GM12878 (cell line): ENCODE measurements at places on chromosomes 12 and 14. TPM values are rescaled to one million over a fixed set of nuclear protein-coding genes. Genes with fewer than 3 reads are reported as not detected.
A peak's percentile ranks its signal among the peaks of the same experiment; 100 is the strongest.

- no peak for DNase-seq
These were observed 30.7 kb downstream of the DAD1 start for GRCh38 chr14:22558221-22558913.

DNA sequence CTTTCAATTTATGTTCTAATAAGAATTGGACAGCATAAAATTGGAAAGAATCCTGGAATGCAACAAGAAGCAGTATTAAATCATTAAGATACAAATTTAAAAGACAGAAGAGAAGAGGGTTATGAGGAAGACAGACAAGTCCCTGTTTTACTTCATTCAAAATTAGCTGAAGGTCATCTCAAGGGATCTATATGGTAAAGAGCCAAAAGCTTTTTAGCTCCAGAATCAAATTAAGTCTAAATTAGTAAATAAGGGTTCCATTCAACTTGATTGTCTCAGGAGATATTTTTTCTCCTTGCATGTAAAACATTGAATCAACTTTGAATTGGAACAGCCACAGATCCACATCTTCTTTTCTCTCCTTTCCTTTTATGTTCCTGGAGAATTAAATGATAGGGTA, 7.6 kb downstream of the CCDC196 start:
- DNase-seq = no peak

CCDC38 gene
- total RNA-seq = 0.08 TPM in 1 of 2 replicates, not detected in the other

ASB2 gene
- total RNA-seq = 40.0 and 40.4 TPM in 2 replicates

KLHL33 gene
- 0.08 TPM in 2 replicates for total RNA-seq

TOMM20L gene
- total RNA-seq = not detected in 2 replicates

DNA sequence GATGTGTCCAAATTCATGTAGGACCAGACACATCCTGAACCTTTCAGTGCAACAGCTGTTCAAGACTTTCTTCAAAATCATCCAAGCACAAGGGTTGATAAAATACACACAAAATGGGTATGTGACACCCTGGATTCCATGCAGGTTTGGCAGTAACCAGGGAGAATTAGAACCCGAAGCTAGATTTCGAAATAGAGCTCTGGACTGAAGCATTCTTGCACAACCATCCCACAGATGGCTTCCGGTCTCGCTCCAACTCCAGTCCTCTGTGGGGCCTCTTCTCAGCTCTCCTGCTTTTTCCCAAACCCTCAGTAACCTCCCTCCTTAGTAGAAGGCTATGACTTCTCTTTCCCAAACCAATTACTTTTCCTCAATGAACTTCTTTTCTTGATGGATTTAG, 171.3 kb downstream of the TTC7B start:
- no peak for DNase-seq

TBX3 gene
- 0.11 and 0.28 TPM in 2 replicates for total RNA-seq

DNA sequence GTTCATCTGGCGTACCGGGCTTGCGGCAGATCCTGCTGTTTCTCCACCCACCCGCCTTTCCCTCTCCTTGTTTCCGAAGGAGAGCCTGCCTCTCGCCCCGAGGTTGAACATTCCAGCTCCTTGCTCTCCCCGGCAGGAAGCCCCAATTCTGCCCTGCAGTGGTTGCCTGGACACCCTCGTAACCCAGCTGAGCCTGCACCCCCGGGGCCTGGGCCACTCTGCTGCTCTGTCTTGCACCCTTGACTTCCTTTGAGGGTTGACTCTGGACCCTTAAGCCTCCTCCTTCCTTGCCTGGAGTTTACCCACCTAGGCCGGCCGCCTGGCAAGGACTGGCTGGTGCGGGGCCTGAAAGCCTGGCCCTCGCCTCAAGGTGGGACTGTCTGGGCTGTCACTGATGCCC, 25.8 kb upstream of the NCOR2 start:
- no peak for DNase-seq

DNA sequence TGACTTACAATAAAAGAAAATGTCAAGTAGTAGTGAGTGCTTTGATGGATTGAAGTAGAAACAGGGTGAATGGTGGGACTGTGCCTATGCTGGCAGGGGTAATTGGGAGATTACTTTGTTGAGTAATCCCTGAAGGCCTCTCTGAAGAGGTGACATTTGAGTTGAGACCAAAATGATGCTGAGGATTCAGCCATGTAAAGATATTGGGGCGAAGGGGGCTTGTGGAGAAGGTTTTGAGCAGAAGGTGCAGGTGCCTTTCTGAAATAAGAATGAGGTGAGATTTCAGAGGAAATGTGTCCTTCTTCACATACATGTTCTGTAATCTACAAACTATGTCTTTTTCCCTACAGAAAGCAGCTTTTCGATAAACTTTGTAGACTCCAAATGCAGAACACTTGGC, 8.0 kb downstream of the GNG2 start:
- DNase-seq = no peak

DNA sequence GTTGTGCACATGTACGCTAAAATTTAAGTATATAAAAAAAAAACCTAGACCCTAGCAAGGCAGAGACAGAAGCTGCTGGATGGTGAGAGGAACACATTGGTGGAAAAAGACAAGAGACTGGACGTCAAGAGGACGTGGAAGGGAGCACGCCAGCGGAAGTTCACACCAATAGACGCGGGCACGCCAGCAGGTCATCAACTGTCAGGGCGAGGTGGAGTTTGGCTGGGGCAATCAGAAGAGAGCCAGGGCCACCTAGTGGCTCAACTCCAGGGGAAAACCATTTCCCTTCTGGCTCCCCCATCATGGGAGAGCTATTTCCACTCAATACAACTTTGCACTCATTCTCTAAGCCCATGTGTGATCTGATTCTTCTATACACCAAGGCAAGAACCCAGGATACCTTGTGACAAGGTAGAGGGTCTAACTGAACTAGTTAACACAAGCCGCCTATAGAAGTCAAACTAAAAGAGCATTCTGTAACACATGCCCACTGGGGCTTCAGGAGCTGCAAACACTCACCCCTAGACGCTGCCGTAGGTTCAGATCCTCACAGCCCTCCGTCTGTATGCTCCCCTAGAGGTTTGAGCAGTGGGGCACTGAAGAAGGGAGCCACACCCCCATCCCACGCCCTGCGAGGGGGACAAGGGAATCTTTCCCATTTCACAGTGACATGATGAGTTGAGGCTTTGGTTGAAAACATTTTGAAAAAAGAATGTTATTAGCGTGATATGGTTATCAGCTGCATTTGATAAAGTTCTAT, 702.7 kb downstream of the TMTC2 start:
- DNase-seq = no peak

TRMT5 gene
- 12.7 and 13.6 TPM in 2 replicates for total RNA-seq

KRT4 gene
- total RNA-seq = not detected in 2 replicates

CD69 gene
- total RNA-seq = 10.8 and 12.4 TPM in 2 replicates

GRCh38 chr14:97281741-97282140, 484.6 kb downstream of the VRK1 start:
- DNase-seq = no peak

DNA sequence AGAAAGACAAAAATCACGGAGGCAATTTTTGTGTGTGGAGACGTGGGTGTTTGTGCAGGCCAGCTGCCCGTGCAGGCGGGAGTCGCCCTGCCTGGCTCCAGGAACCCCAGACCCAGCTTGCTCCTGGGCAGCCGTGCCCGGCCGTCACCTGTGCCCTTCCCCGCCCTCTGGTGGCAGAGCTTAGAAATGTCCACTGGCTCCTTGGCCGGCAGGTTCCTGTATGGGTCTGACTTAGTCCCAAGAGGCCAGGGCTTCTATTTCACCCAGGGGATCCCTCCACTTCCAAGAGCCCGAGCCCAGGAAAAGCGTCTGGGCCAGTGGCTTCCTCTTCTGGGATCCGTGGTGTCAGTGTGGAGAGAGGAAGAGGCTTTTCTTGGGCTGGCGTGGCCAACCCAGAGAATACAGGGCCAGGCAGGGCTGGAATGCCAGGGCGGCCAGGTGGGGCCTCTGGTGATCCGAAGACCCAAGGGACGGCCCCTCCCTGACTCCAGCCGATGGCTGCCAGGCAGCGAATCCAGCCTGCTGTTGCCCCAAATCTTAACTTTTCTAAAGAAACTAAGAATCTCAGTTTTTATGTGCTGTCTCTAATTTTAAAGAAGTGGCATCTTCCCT, 120.9 kb downstream of the TMEM132C start:
- no peak for DNase-seq

BCL2L14 gene
- 0.85 and 2.2 TPM in 2 replicates for total RNA-seq

DNA sequence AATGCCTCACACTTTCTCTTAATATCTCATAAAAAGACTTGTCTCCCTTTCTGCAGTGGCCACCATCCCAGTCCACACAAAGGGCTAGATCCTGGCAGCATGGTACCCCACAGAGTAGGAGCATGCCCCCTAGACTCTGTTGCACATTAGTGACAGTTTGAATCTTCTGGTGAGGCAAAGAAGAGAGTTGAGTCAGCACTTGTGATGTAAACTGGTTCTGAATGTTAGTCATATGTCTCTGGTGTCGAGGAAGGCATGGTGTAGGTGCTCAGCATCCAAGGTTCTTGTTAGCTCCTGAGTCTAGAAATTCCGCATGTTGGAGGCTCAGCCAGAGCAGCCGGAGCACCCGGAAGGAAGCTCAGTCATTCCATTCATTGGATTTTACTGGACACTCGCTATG, 9.8 kb downstream of the TTC9 start:
- DNase-seq = no peak

- no peak for DNase-seq
These were observed 1.9 kb upstream of the DYNC1H1 start for GRCh38 chr14:101962503-101962874.

GRCh38 chr12:89863493-89863938, 154.9 kb upstream of the ATP2B1 start:
- DNase-seq = peak; percentile 72

GRCh38 chr14:78251308-78251707, 81.1 kb downstream of the NRXN3 start:
- DNase-seq = no peak

DNA sequence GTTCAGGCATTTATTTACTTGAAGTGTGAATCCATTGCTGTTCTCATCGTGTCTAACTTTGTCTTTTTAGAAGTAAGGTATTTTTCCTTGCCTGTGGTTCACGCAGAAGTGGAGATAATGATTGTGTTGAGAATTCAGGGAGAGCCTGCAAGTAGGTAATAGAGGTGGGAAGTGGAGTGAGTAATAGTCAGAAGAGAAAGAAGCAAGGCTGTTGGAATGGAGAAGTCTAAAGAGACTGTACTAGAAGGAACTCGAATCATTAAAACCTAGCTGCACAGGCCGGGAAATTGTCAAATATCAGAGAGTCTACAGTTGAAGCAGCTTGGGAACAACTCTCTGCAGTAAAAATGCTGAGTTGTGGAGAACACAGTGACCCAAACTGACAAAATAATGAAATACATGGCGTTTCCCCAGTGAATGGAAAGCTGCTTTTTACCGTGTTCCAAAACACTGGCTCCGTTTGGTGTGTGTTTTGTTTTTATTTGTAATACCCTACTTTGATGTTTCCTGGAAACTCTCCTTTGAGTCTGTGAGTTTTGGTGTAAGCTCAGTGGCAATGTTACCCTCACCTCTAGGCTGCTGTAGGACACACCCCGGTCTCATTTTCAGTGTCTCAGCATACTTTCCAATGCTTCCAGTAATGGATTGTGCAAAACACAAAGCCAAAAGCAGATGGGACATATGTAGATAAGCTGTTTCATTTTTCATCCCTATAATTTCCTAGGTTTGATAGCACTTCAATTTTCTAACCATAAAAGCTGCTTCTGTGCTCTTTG, 146.6 kb downstream of the CRADD start:
- DNase-seq = no peak

OVCH1 gene
- total RNA-seq = not detected in 2 replicates

NFATC4 gene
- 13.5 and 19.2 TPM in 2 replicates for total RNA-seq

MMP19 gene
- not detected in 2 replicates for total RNA-seq

DNA sequence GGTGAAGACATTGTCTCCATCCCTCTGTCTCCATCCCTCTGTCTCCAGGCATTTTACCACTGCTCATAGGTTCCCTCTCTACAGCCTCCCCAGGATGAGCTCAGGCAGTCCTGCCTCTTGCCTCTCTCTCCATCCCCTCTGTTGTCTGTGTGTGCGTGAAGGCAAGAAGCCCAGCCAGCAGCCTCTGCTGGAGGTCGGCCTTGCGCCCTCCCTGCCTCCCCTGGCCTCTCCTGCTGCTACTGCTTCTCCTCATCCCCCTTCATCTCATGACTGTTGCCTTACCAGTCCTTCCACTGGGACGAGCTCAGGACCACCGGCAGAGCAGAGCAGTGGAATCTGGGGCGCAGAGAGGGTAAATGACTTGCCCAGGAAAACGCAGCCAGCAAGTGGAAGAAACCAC, 3.2 kb downstream of the KRT80 start:
- DNase-seq = no peak

DNA sequence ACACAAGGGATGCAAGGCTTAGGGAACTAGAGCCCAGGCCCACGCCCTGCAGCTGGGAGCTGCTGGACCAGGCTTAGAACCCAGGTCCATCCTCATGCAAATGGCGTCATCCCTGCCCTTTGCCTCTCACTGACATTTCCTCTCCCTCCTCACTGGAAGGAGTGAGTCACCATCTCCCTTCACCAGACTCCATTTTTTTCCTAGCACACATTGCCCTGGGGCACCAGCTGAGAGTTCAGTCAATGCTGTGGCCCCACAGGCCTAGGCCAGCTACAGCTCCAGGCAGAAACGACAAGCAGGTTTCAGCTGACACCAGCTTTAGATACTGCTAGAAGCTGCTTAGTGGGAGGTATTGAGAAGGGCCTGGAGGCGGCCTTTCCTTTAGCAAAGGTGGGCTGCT, 98.9 kb downstream of the RIMBP2 start:
- no peak for DNase-seq

DNA sequence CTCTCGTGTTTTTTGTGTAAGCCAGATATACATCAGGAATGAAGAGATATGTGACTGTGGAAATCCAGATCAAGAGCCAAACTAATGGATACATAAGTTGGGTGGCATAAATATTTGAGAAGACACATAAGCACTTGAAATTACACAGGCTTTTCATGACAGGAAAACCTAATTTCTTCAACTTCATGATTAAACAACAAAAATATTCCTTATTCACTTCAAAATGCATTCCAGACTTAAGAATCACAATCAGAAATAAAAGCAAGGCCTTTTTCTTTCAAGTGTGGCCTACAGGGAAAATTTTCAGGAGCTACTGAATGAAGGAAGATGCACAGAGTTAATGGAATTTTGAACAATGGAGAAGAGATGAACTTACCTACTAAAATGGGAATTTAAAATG, 515.6 kb downstream of the FOXG1 start:
- no peak for DNase-seq

ITGB7 gene
- 459 and 487 TPM in 2 replicates for total RNA-seq

KRT71 gene
- total RNA-seq = not detected in 2 replicates

DNA sequence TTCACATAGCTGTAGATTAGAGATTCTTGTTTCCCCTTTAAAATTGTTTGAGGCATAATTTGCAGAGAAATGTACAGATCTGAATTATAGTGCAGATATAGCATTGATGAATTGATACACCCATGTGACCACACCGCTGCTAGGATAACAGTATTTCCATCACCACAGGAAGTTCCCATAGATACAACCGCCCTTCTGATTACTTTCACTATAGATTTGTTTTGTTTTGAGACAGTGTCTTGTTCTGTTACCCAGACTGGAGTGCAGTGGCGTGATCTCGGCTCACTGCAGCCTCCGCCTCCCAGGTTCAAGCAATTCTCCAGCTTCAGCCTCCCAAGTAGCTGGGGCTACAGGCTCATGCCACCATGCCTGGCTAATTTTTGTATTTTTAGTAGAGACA, 8.8 kb upstream of the ASPG start:
- DNase-seq = no peak

- peak; percentile 1 for DNase-seq
These were observed 44.9 kb upstream of the LTBP2 start for GRCh38 chr14:74656964-74657363.
